ENCODE measurements at places on chromosomes 12 and 14.

DNA sequence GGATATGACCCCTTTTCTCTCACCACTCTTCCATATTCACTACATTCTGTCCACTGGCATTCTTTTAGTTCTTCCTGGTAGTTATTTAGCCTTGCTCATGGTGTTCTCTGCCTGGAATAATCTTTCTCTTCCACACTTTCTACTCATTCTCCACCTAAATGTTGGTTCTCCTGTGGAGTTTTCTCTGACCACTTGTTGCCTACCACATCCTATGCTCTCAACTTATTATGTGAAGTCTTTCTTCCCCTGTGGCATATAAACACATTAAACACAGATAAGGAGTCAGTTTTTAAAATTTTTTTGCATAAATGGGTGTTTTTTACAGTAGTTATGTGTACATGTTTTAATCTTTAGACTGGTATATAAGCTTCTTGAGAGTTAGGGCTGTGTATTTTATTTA is 3.3 kb upstream of the SMARCC2 start:
- no peak for DNase-seq

GRCh38 chr12:52713960-52714886 is 10.9 kb upstream of the KRT77 start:
- no peak for DNase-seq

DNA sequence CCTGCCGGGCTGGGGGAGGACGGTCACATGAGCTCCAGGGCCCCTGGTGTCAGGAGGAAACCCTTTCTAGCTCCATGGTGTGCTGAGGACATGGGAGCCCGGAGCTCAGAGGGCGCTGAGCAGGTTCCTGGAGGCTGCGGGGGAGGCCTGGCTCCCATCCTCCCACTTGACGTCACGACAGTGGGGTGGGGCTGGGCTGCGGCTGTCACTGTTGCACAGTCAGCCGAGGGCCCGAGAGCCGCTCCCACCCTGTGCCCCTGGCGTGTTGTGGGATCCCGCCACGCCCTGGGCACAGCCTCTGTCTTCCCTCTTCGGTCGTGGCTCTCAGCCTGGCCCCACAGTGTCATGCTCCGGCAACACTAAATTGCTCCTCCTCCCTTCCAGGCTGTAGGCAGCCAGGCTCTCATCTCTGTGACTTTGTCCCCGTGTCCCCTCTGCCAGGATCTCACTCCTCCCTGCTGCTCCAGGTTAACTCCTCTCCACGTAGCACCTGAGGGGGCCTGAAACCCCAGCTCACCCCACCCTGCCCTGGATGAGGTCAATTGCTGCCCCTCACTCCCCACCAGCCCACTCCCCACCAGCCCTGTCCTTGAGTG is 33.0 kb downstream of the BEGAIN start:
- DNase-seq = peak; percentile 77

DNA sequence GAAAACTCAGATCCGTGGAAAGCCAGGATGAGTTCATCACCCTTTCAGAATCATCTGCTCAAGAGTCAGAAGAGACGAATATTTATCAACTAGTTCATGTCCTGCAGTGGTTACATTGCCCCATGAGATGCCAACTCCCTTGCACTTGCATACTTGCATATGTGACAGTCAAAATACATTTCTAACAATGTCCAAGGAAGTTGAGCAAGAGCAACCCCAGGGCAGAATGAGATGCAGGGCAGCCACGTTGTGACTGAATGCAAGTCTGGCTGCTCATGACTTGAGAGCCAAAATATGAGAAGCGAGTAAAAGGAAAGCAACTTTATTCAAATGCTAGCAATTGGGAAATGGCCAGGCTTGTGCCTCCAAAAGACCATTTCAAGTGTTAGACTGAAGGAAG is 23.6 kb upstream of the UTP20 start:
- no peak for DNase-seq

DNA sequence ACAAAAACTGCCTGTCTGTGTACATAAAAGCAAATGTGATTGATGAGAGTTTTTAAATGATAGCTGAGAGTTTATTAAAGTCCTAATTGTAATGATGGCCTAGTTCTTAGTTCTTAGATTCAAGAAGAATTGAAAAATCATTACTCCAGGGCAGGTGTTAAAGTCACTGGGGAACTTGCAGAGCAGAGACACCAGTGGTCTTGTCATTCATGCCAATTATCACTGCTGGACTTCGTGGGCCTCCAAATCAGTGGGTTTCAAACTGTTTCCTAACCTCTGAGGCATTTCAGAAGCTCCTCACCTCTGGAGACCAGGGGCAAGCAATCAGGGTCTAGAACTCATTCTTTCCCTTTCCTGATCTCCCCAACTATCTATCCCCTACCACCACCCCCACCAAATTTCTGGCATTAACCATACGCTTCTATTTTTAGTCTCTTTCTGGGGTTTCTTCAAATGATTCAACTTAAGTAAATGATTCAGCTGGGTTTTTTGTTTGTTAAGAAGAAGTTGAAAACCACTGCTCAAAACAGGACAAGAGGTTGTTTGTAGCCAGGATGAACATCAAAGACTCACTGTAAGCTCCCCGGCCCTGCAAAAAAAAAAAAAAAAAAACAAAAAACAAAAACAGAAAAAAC is 80.1 kb downstream of the CEP83 start:
- DNase-seq = no peak

- DNase-seq = no peak
Observed at GRCh38 chr12:92641291-92641690, 61.5 kb upstream of the PLEKHG7 start.

DNA sequence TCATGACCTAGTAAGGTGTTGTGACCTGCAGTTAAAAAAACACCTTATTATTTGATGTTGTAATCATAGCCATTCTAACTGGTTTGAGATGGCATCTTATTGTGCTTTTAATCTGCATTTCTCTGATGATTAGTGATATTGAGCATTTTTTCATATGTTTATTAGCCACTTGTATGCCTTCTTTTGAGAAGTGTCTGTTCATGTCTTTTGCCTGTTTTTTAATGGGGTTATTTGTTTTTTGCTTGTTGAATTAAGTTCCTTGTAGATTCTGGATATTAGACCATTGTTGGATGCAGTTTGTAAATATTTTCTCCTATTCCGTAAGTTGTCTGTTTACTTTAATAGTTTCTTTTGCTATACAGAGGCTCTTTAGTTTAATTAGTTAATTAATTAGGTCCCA is 41.0 kb downstream of the PRORP start:
- no peak for DNase-seq

DNA sequence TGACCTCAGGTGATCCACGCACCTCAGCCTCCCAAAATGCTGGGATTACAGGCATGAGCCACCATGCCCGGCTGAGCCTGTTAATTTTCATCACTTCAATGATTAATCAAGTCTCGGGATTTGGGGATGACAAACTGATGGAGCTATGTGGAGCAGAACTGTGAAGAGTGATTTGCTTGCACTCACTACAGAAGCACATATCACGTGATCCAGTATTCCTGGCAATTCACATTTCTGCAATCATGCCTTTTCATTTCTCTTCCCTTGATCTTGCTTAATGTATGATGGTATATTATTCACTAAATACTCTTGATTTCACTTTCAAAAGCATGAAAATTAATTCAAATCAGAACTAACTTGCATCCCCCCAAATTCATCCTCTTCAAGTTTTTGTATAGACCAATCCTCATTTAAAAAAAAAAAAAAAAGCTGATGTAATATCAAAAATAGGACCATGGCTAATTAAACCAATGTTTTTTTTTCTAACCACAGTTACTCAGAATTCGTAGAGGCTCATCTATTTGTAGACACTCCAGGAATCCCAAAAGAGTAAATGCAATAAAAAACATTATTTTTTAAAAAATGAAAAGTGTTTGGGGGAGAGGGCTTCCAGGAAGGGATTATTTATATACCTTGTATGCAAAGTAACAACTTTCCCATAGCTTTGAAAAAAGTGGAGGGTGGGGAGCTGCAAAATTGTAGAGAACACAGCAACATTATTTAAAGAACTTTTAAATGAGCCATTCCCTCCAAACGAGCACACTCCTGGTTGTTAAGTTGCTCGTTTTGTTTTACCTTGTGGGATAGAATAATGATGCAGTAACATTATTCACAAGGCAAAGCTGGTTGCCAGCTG is 7.0 kb upstream of the ATXN2 start:
- DNase-seq = no peak

GRCh38 chr14:89296281-89296745 is 120.7 kb downstream of the FOXN3 start:
- DNase-seq = peak; percentile 18

DNA sequence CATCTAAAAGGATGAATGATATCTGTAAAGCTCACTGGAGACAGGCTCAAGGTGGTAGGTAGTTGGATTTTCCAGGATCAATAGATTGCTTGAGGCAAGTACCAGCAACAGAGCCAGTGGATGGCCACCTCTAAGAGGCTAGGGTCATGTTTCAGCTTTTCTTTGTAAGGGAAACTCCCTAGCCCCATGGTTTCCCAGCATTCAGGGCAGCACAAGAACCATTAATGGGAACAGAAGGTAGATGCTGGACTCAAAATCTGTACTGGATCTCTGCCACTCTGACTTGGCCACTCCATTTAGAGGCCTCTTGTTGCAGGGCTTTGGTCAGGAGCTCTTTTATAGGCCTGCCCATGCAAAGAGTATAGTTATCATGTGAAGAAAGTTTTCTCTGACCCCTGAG is 76.1 kb upstream of the DYRK2 start:
- DNase-seq = no peak

GRCh38 chr14:33805593-33805992 is 145.3 kb downstream of the EGLN3 start:
- DNase-seq = no peak

DNA sequence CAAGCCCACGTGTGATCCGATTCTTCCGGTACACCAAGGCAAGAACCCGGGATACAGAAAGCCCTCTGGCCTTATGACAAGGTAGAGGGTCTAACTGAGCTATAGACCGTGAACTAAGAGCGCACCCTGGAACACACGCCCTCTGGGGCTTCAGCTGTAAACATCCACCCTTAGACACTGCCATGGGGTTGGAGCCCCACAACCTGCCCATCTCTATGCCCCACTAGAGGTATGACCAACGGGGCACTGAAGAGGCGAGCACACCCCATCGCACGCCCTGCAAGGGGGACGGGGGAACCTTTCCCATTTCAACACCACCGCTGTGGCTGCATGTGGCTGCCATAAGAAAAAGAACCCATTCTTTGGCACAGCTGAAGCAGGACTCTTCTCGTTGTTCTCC is 1206.0 kb upstream of the TMEM132C start:
- no peak for DNase-seq

- no peak for DNase-seq
Observed at GRCh38 chr12:46107591-46107990, 117.2 kb upstream of the SCAF11 start.

GRCh38 chr12:30970559-30971197 is 44.1 kb downstream of the TSPAN11 start:
- DNase-seq = no peak

DNA sequence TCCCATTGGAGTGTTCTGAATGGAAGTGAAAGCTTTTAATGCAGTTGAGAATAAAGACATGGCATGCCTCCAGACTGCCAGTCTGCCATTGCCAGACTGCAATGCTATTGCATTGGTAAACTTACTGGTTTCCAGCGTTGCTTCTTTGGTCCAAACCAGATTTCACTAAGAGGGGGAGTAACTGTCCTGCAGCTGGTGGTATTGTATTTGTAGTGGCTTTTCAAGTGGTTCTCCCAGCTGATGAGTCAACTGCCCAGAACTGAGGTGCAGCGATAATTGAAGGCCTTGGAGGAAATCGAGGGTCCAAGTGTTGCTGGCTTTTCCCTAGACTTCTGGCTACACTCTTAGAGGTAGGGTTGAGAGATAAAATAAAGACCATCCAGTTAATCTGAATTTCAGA is 31.9 kb downstream of the ERG28 start:
- DNase-seq = no peak

DNA sequence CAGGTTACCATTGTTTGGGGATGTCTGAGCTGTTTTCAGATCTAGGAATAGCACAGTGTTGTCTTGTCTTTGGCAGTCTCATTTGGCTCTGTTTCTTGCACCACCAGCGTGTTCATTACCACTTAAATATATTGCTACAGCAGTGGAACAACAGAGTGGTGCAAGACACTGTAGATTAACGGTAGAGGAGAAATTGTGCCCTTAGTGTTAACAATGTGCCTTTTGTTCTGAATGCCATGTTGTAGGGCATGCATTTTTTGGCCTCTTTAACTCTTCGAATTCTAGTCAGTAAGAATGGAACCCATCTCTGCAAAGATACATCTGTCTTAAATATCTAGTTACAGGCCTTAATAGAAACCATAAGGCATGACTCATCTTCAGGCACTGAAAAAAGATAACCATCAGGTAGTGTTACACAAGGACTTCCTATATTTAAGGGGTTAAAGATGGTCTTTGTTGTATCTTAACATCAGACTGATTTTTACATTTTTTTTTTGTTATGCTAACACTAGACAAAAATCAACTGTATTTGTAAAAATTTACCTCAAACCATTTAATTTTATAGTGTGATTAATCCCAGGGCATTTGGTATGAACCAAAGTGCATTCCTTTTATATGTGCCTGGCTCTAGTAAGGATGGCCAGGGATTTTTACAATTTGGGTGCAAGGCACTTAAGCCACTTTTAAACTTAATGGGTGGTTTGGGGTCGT is 12.9 kb downstream of the DYRK2 start:
- DNase-seq = no peak

- no peak for DNase-seq
Observed at GRCh38 chr14:104315625-104316024, 177.2 kb downstream of the KIF26A start.

DNA sequence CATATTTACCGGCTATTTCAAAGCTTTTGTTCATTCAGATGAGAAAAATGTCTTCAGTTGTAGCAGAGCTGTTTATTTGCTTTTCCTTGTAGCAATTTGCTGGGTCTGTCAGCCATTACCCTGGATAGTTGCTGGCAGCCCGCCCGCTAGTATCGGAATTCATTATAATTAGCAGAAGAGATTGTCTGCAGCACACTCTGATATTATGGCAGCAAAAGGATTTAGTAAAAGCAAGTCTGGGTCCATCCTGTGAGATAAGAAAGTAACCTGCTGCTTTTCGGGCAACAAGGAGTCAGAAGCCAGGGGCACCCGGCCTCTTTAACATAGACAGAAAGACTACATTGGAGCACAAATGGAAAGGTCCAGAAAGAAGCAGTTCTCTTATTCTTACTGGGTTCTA is 6.1 kb upstream of the SLC35E3 start:
- DNase-seq = no peak

- no peak for DNase-seq
Observed at GRCh38 chr14:26526137-26526536, 71.7 kb downstream of the NOVA1 start.

- DNase-seq = no peak
Observed at GRCh38 chr12:108643941-108644810, 10.5 kb upstream of the SELPLG start.

GRCh38 chr12:28328967-28329366 is 138.7 kb downstream of the CCDC91 start:
- no peak for DNase-seq

GRCh38 chr12:97940629-97941028 is 478.0 kb downstream of the RMST start:
- no peak for DNase-seq

- no peak for DNase-seq
Observed at GRCh38 chr14:24280797-24281460, 9.5 kb upstream of the RABGGTA start.

GRCh38 chr12:102763061-102763460 is 154.0 kb downstream of the PAH start:
- no peak for DNase-seq

All from sciatic nerve (tissue), 2 donors.